ENCODE measurements at places on chromosomes 5 and 9.

GRCh38 chr5:126516133-126516532 lies 78.9 kb downstream of the ALDH7A1 start:
- no peak for DNase-seq

- DNase-seq, result no peak
Measured at GRCh38 chr9:108245901-108246300, 609.9 kb downstream of the ACTL7B start.

DNA sequence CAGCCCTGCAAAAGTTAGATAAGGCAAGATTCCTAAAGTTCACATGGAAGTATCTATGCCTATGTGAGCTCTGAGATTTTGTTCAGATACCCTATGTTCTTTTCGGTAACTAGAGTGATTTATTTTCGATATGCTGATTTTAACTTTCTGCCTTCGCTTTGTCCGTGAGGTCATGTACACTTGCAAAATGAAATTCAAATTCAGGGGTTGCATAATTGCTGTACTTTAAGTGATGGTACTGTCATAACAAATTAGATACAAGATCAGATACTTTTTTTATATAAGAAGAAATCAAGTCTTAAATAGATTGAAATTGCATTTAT lies 350 bp upstream of the ECPAS start:
- DNase-seq, result no peak

GRCh38 chr5:98398465-98398864 lies 375.0 kb upstream of the RGMB start:
- DNase-seq, result no peak

DNA sequence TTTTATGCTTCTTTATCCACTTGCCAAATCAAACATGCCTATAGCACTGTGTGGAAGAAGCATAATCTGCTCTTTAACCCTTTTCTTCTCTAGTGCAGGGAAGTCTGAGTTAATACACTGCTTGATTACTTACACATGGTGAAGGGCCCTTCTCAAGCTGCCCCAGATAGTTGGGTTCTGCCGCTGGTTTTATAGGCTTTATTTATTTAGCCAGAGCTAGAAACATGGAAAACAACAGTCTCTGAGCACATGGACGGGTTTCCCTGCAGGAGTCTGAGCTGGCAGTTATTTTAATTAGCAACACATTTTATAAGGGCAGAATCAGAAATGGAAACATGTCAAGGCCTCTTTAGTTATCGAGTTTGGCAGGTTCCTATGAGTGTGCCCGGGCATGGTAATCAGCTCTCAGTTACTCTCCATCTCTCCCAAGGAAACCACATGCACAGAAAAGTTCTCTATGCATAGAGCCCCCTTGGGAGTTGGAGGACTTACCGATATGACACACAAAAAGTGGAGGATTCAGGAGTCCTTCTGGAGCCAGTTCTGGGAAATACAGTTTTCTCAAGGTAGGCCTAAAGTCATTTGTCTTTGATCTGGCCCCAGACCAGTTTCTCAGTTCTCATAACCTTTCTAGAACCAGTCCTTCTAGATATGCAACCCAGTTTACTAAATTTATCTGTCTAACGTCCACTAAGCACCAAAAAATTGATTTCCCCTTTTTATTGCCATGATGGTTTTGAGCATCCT lies 564.8 kb downstream of the ACTL7B start:
- DNase-seq, result no peak

GRCh38 chr5:73215891-73216610 lies 43.1 kb downstream of the TMEM174 start:
- DNase-seq, result peak; percentile 52

DNA sequence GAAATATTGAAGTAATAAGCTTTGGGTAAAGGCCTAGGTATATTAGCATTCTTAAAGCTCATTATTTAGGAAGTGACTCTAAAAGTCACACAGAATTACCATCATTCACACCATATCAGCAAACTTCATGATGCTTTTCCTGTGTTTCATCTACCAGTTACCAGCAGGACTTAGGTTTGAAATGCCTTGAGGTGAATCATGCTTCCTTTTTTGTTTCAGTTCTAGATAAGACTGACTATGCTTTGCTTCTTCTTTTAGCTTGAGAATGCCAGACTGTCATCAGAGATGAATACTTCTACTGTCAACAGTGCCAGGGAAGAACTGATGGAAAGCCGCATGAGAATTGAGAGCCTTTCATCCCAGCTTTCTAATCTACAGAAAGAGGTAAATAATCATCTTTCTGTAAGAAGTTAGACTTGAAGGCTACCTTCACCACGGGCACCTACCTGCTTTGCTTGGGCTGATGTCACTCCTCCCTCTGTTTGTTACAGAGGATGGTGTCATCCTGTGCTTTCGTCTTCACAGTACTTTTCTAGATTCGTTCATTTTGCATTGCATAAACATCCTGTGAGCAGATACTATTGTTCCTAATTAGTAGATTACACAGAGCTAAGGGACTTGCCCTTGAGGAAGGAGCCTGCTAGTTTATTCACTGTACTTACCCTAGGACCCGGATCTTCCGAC lies 34.7 kb downstream of the LMNB1 start:
- peak; percentile 50 for DNase-seq

- DNase-seq, result no peak
Measured at GRCh38 chr9:8668751-8669150, 869.2 kb upstream of the DMAC1 start.

GRCh38 chr5:1974081-1974480 lies 91.4 kb upstream of the IRX4 start:
- DNase-seq, result no peak

- no peak for DNase-seq
Measured at GRCh38 chr5:36253575-36253974, 11.8 kb upstream of the NADK2 start.

DNA sequence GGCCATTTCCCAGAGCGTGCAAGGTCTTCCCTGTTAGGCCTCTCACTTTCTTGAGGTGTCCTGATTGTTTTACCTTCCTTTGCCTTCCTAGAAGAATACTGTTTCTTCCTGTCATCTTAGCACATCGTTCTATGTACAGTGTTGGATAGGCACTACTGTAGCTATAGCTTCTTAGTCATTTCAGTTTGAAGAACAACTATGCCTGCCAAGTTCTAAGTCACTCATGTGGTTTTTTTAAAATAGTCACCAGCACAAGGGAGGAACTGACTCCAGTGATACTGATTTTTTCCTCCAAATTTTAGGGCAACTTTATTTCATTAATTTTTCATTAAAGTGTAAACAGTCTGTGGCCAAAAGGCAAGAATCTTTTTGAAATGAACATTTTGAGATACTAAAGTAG lies 122.4 kb upstream of the NR5A1 start:
- DNase-seq, result peak; percentile 70

DNA sequence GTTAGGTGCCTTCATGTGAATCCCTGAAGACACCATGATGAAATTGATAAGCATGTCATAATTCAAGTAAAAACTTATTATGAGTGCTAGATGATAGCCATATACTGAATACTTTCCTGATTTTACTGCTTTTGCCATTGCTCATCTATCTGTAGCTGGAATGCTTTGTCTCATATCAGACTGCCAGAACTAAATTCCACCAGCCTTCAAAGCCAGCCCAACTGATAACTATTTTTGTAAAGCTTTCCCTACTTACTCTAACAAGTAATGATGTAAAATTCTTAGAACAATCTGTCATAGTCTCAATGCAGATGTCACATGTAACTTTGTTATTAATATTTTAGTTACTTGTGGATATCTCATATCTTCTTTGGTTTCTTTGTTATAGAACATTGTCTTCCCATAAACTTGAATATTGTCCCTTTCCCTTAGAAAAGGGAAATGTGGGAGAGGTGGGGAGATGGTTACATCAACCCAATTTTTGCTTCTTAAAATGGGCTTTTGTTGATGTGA lies 128.3 kb downstream of the ZCCHC7 start:
- no peak for DNase-seq

DNA sequence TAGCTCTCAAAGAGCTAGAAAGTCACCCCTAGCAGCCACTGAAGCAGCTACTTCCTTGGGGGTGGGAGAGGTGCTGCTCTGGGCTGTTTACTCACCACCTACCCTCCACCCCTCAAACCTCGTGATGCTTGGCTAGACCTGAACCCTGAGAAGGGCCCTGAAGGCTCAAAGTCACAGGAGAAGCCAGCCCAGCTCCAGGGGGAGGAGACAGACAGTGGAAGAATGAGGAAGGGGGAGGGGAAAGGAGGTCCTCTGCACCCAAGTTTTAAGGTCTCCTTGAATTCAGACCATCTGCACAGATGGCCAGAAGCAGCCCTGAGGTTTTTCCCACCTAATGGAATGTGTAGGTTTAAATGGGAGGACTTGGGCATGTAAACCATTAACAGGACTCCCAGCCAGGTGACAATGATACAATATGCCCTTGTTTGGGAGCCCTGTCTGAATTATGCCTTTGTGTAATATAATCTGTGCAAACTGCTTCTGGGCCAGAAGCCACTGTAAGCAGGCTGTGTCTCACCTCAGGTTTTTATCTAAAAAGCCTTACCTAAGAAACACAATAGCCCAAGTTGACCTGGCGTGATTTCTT lies 180.5 kb downstream of the PIK3R1 start:
- peak; percentile 3 for DNase-seq

DNA sequence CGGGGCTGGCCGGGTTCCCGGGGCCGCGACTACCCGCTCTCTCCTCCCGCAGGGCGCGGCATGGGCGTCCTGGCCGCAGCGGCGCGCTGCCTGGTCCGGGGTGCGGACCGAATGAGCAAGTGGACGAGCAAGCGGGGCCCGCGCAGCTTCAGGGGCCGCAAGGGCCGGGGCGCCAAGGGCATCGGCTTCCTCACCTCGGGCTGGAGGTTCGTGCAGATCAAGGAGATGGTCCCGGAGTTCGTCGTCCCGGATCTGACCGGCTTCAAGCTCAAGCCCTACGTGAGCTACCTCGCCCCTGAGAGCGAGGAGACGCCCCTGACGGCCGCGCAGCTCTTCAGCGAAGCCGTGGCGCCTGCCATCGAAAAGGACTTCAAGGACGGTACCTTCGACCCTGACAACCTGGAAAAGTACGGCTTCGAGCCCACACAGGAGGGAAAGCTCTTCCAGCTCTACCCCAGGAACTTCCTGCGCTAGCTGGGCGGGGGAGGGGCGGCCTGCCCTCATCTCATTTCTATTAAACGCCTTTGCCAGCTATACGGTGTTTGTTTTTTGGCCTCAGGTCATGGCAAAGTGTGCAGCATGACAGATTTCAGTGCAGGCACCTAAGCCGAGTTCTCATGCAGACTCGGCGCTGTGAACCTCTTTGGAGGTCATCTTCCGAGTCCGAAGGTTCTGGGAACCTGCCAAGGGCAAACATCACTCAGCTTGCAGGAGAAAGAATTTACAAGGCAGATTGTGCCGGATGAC lies 516 bp downstream of the MRPL41 start:
- DNase-seq, result peak; percentile 5

DNA sequence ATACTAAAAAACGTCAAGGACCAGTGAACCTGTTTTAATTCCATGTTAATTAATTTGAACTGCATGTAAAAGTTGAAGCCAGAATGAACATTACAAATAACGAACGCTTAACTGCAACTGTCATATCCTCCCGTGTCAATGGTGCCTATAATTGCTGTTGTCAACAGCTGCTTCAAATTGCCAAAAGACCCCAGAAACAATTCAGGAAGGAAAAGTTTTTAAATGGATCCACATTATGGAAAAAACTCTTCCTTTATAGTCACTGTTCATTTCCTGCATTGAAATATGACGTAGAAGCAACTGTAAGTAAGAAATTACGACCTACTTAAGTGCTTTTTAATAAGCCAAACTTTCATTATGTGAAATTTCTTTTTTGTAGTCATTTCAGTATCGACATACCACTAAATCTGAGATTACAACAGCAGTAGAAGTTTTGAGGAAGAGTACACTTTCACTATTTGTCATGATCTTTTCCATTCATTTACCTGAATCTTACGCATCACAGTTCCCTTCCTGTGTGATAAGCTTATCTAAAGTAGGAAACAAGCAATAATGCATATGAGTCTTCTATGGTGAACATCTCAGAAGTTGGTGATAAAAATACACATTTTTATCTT lies 37.8 kb downstream of the MEF2C start:
- DNase-seq, result no peak

DNA sequence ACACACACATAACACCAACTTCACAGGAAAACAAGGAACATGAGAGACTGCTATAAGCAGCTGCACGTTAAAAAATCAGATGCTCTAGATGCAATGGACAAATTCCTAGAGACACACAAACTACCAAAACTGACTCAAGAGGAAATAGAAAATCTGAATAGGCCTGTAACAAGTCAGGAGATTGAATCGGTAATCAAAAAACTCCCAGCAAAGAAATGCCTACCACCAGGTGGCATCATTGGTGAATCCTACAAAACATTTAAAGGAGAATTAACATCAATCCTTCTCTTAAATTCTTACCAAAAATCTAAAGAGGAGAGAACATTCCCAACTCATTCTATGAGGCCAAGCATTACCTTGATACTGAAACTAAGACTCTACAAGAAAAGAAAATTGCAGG lies 54.9 kb downstream of the NDST1 start:
- DNase-seq, result peak; percentile 42

DNA sequence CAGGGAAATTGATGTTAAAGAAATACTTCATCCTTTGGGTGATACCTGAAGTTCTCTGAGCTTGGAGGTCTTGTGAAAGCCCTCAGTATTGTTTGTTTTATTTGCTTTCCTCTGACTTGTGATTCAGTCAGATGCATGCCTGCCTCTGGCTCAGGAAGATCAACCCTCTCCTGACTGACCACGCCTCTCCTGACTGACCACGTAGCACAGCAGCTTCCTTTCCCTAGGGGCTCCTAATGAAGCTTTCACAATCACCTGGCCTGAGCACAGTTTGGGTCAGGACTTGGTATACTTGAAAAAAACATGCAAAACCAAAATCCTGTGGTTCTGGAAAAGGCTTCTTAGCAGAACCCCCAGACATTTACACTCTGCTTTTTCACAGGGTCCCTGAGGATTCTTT lies 3.8 kb downstream of the TGFBI start:
- DNase-seq, result peak; percentile 69

GRCh38 chr9:87751868-87752267 lies 25.9 kb downstream of the CTSL start:
- peak; percentile 41 for DNase-seq

- no peak for DNase-seq
Measured at GRCh38 chr5:20972419-20972925, 984.5 kb upstream of the CDH18 start.

DNA sequence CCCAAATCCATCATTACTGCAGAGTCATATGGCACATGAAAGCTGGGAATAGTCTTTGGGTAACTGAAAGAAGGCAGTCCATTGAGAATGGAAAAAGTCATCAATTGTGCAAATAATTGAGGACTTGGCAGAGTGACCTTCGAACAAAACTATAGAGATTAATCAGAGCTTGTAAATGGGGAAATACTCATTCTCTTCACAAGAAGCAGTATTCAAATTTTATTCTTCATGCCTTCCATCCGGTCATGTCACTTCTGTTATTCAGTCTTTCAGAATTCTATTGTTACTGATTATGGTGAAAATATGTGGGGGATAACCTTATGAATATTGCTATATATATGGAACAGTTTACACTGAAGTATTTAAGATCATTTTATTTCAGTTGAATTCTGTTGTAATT lies 8.1 kb downstream of the RGMB start:
- no peak for DNase-seq

Data from RCC 7860 (cell line).